Renal cortex interstitium (tissue), 15 donors: ENCODE measurements at places on chromosomes 16 and 17. TPM values are rescaled to one million over a fixed set of nuclear protein-coding genes. Genes with fewer than 3 reads are reported as not detected.

The TBX6 gene
- 1.1 TPM for polyA plus RNA-seq

The KRTAP9-3 gene
- not detected for polyA plus RNA-seq

The MED31 gene
- 26.7 TPM for polyA plus RNA-seq

DNA sequence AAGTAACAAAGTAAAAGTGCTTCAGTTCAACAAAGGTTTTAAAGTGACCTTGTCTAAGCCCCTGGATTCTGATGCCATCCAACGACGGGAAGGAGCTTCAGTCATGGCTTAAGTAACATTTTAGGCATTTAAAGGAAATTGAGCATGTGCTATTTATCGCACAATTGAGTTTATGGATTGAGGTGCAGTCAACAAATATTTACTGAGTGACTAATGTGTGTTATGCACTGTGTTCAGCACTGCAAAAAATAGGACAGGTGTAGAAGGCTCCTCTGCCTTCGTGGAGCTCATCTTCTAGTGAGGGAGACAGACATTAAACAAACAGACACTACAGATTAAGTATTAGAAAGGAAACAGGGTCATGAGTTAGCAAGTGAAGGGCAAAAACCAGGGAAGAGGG is 12.5 kb downstream of the TMIGD1 start:
- DNase-seq = no peak

GRCh38 chr17:10724546-10725195 is 5.2 kb downstream of the TMEM220 start:
- DNase-seq = no peak

- DNase-seq = no peak
These were observed 47.9 kb downstream of the RAB11FIP3 start for GRCh38 chr16:473046-474043.

- no peak for DNase-seq
These were observed 129.5 kb upstream of the SDK2 start for GRCh38 chr17:73773702-73774101.

- no peak for DNase-seq
These were observed 5.3 kb downstream of the NEURL4 start for GRCh38 chr17:7323731-7324437.

DNA sequence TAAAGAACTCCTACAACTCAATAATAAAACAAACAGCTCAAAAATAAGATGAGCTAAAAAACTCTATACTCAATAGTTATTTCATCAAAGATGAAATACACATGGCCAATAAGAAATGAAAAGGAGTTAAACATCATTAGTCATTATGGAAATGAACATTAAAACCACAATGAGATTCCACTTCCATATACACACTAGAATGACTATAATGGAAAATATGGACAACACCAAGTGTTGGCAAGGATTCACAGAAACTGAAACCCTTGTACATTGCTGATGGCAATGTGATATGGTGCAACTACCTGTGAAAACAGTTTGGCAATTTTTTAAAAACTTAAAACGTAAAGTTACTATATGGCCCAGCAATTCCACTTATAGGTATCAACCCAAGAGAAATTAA is 91.4 kb downstream of the GRIN2A start:
- DNase-seq = no peak

- DNase-seq = no peak
These were observed 341.7 kb downstream of the C16orf95 start for GRCh38 chr16:86975445-86975844.

DNA sequence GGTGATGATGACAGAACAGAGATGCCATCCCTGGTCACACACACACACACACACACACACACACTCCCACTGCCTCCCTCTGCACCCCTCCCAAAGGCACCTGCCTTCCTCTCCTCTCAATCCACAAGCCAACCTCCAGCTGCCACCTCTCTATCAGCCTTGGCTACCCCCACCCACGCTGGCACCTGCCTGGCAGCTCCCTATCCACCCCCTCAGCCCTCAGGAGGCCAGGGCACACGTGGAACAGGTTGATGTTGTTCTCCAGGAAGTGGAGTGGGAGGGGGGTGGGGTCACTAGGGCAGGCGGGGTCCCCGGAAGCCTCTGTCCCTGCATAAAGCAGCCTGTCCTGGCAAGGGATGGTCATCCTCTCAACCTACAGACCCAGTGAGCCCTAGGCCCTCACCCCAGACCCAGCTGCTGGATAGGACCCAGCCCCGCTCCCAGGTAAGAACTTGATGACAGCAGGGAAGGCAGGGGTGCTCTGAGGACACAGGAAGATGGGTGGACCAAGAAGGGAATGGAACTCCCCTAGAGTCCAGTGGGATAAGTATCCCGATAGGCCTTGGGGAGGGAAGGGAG is at the start of gene GSDMA:
Gene GSDMA, plus strand, starts transcription at position 363 of the 579 bp plus-strand sequence. CDS start 2,684 bp downstream, outside the sequence.
- DNase-seq = no peak

DNA sequence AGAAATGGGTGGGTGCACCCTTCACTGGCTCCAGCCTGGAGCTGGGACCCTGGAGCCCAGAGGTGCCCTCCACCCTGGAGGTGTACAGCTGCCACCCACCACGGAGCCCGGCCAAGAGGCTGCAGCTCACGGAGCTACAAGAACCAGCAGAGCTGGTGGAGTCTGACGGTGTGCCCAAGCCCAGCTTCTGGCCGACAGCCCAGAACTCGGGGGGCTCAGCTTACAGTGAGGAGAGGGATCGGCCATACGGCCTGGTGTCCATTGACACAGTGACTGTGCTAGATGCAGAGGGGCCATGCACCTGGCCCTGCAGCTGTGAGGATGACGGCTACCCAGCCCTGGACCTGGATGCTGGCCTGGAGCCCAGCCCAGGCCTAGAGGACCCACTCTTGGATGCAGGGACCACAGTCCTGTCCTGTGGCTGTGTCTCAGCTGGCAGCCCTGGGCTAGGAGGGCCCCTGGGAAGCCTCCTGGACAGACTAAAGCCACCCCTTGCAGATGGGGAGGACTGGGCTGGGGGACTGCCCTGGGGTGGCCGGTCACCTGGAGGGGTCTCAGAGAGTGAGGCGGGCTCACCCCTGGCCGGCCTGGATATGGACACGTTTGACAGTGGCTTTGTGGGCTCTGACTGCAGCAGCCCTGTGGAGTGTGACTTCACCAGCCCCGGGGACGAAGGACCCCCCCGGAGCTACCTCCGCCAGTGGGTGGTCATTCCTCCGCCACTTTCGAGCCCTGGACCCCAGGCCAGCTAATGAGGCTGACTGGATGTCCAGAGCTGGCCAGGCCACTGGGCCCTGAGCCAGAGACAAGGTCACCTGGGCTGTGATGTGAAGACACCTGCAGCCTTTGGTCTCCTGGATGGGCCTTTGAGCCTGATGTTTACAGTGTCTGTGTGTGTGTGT is 46.8 kb downstream of the IL21R start:
- DNase-seq = no peak

GRCh38 chr17:63641692-63642448 is 19.7 kb downstream of the MAP3K3 start:
- DNase-seq = no peak

DNA sequence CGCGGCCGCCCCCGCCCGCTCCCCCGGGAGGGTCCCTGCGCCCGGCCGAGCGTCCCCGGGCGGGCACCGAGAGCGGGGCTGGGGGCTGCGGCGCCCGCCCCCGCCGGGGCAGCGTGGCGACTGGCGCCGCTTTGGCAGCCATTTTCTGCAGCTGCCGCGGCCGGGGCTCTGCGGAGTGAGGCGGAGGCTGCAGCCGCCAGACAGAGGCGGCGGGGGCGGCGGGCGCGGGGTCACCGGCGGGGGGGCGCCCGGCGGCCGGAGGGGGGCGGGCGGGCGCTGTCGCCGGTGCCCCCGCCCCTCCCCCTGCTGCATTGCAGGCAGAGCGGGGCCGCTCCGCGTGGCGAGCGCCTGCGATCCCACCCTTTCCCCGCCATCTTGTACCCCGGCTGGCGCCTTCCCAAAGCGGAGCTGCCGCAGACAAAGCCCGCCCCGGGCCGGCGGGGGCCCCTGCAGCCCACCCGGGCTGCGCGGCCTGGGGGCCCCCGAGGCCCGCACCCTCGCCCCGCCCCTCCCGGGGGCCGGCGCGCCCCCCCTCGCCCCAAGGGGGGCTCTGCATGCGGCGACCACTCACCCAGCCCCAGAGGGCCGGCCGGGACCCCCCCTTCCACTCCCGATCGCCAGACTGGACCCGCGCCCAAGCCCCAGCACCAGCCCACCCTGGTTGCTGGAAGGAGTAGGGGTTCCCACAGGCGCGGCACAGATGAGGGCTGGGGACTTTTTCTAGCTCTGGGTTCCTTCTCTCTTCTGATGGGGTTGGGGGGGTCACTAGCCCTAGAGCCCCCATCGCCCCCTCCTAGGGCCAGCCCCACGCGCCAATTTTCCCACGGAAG is 16.6 kb upstream of the CBX8 start:
- DNase-seq = no peak

DNA sequence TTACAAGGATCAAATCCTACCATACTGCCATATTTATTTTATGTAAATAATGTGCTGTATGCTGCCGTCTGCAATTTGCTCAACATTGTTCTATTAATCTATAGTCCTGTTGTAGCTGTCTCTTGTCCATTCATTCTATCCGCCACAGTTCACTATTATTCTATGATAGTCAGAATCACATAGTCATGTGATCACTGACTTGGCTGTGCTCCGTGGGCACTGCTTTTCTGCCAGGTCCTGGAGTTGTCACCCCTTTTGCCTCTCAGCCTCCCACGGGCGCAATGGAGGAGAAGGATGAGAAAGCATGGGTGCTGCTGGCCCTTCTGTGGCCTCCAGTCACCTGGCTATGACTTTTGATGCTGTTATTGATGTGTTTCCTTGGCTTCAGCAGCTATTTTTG is 37.3 kb upstream of the ANKFY1 start:
- DNase-seq = no peak
